SW480 (cell line): ENCODE measurements at places on chromosomes 6 and 20.

DNA sequence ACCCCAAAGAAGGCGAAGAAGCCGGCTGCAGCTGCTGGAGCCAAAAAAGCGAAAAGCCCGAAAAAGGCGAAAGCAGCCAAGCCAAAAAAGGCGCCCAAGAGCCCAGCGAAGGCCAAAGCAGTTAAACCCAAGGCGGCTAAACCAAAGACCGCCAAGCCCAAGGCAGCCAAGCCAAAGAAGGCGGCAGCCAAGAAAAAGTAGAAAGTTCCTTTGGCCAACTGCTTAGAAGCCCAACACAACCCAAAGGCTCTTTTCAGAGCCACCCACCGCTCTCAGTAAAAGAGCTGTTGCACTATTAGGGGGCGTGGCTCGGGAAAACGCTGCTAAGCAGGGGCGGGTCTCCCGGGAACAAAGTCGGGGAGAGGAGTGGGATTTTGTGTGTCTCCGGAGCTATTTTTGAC is 69.6 kb downstream of the HFE start:
- DNase-seq = no peak

DNA sequence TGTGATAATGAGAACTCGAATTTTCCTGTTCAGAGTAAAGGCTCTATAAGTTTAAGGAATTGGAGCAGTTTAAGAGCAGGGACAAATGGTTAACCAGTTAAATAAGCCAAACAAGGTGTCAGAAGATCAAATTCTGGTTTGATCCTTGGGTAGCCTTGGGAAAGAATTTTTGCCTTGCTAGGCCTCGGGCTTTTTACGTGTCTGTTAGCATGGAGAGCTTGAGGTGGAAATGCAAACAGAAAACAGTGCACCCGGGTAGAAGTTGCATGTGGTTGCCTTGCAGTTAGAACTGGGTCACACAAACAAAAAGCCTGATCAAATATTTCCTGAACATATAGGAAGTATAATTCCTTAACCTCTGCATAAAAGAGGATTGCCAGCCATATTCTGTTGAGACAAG is 58.3 kb downstream of the RIN2 start:
- no peak for DNase-seq

- DNase-seq = no peak
These were observed 171.4 kb downstream of the CD109 start for GRCh38 chr6:73867411-73867810.

GRCh38 chr6:106318061-106318460 is 7.5 kb downstream of the ATG5 start:
- no peak for DNase-seq

DNA sequence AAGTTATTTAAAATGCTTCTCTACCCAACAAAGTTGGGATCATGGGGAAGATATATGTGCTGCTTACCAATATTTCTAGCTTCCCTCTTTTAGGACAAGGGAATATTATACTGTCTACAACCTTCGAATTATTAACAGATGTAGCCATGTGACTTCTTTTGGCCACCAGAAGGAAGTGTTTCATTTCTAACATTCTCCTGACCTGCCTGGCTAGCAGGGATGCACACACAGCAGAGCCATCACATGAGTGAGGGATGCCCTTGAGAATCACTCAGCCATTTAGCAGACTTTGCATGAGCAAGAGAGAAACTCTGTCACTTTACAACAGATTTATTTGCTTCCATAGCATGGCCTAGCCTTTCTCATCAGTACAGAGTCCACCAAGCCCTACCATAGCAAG is 230.7 kb upstream of the MARCKS start:
- DNase-seq = no peak

DNA sequence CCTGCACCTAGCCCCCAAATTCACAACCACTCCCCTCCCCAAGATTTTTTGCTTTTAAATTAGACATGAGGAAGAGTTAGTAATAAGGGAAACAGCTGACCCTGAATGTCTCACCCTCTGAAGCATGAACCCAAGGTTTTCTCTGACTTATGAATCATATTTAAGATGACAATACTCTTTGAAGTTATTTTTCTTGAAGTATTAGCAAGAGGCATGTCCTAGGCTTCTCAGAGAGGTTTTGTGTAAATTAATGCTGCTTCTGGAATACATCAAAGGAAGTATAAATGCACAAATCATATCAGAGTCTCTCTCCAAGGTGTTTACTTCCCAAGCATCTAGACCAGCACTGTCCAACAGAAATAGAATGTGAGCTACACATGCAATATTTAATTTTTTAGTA is 408.1 kb upstream of the MARCKS start:
- DNase-seq = no peak

- DNase-seq = no peak
These were observed 88.1 kb upstream of the STMND1 start for GRCh38 chr6:17013701-17014100.

GRCh38 chr6:48197941-48198340 is 86.9 kb upstream of the PTCHD4 start:
- no peak for DNase-seq

- no peak for DNase-seq
These were observed 14.8 kb upstream of the RPL7L1 start for GRCh38 chr6:42864602-42865001.

GRCh38 chr20:50311308-50312001 is 120.8 kb downstream of the CEBPB start:
- DNase-seq = no peak

GRCh38 chr6:73569121-73569520 is 48.3 kb upstream of the EEF1A1 start:
- no peak for DNase-seq

- DNase-seq = peak; percentile 49
These were observed 163.2 kb downstream of the AIG1 start for GRCh38 chr6:143223895-143224294.

- no peak for DNase-seq
These were observed 231.2 kb upstream of the PLN start for GRCh38 chr6:118316796-118317384.

DNA sequence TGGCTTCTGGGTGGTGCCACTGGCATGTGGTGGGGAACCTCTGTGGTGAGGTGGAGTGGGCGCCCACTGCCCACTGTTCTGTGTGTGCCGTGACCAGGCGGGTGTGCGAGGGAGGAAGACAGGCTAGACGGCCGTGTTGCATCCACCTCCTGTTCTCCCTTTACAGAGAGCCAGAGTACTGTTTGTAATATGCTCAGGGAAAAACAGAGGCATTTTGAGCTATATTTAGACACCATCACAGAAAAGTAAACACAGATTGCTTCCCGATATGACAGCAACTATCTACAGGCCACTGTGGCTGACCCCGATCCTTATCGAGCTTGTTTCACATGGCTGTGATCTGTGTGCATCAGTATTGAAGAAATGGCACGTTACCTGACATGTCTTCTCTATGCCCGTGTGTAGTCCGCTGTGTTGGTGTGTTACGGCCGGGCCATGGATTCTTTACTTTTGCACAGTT is 45.6 kb downstream of the ARID1B start:
- no peak for DNase-seq

DNA sequence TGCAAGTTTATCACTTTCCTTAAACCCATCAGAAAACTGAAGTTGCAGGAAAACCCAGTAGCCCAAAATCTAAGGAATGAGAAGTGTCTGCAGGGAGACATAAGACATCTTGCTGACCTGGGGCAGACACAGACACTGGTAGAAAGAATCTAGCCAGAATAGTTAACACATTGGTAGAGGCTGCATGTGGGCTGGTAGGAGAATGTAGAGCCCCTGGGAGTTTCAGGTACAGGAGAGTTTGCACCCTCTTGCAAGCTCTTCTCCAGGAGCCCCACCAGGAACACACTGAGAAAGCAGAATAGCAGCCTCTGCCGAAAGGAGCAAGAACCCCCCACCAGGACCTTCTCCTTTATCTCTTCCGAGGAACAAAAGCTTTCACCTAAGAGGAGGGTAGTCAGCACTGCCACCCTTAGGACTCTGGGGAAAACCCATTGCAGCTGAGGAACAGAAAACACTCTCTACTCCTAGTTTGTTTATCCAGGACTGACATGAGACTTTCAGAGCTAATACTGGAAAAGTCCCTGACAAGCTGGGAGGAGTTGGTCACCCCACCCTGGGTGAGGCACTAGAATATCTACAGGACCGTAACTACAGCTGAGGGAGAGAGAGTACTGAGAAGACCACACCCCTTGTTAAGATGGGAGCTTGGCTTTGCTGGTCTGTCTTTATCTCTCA is 10.5 kb upstream of the OGFRL1 start:
- DNase-seq = no peak
